Non-pigmented ciliary epithelial cell (primary cell): ENCODE measurements at places on chromosomes 2 and 18.

DNA sequence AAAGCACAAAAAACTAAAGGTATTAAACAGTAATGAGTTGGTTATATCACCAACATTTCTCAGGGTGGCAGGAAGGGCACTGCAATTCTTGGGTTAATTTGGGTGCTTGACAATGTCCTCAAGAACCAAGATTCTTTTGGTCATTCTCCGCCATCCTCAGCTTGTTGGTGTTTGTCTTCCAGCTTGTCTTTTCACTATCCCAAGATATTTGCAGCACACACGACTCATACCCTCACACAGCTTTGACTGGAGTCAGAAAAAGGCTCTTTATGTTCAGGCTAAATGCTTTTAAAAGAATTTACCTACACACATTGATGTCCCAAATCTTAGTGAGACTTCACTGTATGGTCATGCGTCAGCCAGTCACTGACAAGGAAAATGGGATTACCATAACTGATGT, 12.5 kb downstream of the GREB1L start:
- no peak for DNase-seq

DNA sequence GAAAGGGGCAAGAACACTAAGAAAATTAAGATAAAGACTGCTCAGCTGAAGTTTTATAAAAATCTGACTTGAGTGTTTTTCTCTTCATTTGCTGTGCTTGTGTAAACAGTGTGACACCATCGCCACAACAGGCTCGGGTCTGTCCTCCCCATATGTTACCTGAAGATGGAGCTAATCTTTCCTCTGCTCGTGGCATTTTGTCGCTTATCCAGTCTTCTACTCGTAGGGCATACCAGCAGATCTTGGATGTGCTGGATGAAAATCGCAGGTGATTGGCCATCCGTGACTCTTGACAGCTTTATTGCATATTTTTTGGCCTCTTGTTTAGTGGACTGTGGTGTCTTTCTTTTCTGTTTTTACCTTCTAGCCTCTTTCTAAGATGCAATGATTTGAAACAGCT, 22.1 kb downstream of the MFF start:
- no peak for DNase-seq

- DNase-seq = no peak
Measured at GRCh38 chr2:10835052-10835970, 22.7 kb upstream of the PDIA6 start.

GRCh38 chr2:84912984-84913383, 7.5 kb downstream of the TMSB10 start:
- DNase-seq = no peak

- DNase-seq = no peak
Measured at GRCh38 chr2:16135196-16135912, 195.0 kb downstream of the MYCN start.

DNA sequence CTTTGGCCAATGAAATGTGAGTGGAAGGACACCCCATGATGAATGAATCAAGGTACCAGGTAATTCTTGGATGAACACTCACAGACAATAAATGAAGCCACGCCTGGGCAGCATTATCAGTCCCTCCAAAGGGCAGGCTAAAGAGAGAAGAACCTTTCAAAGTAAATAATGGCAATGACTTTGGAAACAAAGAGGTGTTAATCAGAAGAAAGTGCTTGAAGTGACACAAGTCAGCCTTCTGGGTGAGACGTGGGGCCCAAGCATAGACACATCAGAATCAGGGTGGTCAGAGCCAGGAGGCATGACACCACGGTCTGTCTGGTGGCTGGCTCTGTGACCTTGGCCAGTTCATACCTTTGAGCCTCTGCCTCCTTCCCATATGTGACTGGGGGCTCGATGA, 103.3 kb downstream of the POLR1A start:
- DNase-seq = no peak

DNA sequence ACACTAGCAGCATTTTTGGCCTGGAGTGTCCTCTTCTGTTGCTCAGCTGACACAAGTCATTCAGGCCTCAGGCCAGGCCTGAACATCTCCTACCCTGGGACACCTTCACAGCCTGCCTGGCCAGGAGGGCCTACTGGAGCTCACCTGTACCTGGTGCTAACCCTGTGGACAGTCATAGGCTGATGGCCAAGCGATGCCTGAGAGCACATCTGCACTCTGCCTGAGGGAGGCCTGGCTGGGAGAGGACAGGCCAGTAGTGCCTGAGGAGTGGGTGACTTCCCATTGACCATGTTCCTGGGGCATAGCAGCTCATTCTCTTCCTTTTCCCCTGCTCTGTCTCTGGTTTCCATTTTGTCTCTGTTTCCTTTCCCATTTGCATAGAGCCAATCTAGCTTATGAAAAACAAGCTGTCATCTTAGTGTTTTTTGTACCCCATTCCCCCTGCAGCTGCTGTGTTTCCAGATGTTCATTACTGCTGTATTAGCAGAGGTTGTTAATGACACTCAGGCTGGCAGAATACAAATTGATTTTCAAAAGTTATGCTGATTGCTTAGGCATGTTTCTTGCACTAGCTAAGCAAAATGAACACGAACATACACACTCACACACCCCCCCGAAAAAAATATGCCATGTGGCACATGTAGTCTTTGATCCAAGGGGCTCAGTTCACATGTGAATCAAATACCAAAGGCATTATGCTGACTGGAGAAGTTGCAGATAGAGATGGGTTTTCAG, 149.7 kb upstream of the HS6ST1 start:
- no peak for DNase-seq

GRCh38 chr2:241432824-241433448, 75.4 kb downstream of the STK25 start:
- no peak for DNase-seq

DNA sequence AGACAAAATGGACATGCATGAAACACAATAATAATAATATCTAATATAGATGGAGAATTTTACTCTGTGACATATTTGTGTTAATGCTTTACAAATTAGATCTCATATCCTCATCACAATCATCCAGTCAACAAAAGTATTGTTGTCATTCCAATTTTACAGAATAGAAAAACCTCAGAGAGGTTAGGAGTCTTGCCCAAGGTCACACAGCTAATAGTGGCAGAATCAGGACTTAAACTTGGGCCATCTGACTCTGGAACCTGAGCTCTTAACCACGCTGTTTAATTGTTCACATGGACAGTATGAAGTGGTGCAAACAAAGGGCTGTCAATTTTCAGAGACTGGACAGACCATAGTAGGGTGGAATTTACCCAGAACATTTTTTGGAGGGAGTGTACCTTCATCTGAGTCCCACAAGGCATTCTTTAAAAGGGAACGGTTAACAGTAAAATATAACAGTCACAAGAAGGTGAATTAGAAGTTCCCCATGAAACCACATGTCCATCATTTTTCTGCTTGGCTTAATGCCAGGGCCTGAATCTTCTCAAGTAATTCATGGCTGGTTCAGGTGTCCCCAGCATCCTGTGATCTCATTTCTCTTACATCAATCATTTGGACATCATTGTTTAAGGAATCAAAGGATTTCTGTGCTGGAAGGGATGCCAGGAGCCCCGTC, 35.4 kb upstream of the CCDC93 start:
- no peak for DNase-seq

- no peak for DNase-seq
Measured at GRCh38 chr2:180101846-180102245, 94.7 kb upstream of the CWC22 start.

- no peak for DNase-seq
Measured at GRCh38 chr2:112159454-112159921, 21.3 kb downstream of the FBLN7 start.

GRCh38 chr2:172848519-172848918, 112.9 kb downstream of the RAPGEF4 start:
- DNase-seq = no peak

DNA sequence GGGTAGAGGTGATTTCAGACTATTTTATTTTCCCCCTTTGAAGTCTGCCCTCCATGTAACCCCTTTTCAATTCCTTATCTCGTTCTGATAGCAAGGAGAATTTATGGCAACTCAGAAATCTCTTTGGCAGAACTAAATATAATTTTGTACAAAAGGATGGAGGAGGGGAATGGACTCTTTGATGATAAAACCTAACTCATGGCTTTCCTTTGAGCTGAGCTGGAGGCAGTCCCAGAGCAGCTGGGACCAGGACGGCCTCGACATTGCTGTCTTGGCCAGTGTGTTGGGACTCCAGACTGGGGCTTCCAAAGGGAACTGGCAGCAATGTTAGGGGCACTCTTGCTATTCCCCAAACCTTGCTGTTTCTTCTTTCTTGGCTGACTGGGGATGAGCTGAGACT, 47.7 kb downstream of the PAX8 start:
- DNase-seq = no peak

- no peak for DNase-seq
Measured at GRCh38 chr2:70472221-70472890, 81.3 kb downstream of the TGFA start.

DNA sequence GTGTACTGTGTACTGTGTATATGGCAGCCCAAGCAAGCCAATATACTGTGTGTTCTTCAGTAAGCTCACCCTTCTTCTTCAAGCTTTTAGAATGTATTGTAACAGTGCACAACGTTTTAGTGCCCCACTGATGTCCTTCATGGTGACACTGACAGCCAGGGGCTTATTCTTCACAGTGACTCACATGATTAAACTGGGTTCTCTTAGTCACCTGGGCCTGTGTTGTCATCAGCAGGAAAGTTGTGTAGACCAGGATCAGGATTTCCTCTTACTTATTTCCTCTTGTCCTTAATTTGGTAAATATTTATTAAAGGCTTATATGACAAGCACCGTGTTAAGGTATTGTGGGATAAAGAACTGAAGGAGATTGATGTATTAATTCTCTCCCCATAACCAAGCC, 67.9 kb upstream of the THOC1 start:
- DNase-seq = no peak

DNA sequence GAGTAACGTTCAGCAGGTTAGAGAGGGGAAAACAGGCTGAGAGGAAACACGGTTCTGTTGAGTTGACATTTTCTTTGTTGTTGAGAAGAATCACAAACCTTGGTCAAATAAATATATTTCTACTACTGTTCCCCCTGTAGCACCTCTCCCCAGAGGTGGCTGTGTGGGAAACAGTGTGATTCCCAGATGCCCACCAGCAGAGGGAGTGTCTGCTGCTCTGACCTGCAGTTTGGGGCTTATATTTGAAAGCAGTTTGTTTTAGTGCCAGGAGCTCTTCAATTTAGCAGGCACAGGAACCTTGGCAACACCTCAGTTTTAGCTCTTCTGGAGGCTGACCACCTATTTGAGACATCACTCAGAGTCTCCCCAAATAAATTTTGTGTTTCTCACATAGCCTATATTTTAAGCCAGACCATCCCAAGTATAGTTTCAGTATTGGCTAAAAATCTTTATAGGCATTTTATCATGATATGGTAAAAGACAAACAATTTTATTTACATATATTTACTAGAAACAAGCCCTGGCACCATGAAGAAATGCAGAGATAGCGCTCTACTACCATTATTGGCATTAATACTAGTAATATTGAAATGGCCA, 75.7 kb downstream of the PIK3C3 start:
- DNase-seq = no peak

GRCh38 chr2:145563741-145564615, 1044.1 kb upstream of the ZEB2 start:
- DNase-seq = no peak

DNA sequence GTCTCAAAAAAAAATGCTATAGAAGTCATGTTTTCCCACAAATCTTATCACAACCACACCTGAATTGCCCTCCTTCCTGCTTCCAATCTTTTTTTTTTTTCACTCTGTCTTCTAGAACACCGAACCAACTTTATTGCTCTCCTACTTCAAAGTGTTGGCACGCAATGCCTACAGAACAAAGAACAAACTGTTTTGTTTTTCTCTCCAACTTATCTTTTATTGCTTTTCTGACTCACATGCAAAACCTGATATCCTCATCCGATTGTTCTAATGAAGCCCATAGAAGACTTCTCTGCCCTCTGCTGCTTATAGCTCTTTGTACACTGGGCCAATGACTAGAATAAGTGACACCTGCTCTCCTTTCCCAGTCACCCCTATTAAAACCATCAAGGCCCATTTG, 602.8 kb downstream of the EPHA4 start:
- DNase-seq = no peak

DNA sequence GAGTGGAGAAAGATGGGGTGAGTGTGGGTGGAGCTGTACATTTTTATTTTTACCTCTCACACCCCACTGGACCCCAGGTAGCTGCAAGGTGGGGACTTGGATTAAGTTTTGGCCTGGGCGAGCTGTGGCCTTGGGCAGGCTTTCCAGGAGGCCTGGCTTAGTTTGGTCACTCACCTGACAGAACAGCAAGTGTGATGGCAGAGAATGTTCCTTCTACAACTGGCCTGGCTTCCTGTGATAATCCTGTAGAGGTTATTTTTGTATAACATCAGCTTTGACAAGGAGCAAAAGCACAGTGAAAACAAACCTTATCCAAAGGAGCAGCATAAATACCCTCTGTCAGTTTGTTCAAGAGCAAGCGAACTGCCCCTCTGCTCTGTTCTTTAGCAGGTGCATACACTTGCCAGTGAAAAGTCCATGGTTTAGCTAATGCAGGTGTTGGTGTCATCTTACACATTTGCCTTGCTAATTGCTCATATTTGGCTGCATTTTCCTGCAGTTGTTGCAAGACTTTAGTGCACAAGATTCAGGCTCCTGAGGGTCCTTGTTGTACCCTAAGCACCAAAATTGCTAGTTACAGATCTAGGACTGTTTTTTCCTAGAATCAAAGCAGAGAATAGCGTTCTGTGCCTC, 6.3 kb downstream of the THNSL2 start:
- no peak for DNase-seq

- DNase-seq = no peak
Measured at GRCh38 chr2:26883956-26884355, 36.0 kb downstream of the DPYSL5 start.

- no peak for DNase-seq
Measured at GRCh38 chr18:54945576-54946125, 13.6 kb downstream of the CCDC68 start.

DNA sequence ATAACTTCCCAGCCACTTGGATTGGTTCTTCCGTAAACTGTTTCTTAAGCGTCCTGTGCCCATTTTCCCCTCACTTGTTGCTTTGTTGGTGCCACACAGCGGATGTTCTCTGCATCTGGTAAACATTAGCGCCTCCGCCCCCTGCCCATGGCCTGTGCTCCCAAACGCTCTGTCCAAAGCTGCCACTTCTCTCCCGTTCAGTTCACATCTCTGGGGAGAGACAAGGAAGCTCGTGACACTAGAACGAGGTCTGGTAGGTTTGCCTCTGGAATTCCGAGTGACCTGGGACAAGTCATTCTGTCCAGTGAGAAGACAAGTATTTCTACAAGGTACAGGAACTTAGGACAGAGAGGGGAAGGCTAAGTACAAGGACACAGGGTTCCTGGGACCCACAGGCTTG, 9.4 kb downstream of the COPS9 start:
- DNase-seq = no peak
